ENCODE measurements at places on chromosomes 12 and 14. TPM values are rescaled to one million over a fixed set of nuclear protein-coding genes. Genes with fewer than 3 reads are reported as not detected.

DNA sequence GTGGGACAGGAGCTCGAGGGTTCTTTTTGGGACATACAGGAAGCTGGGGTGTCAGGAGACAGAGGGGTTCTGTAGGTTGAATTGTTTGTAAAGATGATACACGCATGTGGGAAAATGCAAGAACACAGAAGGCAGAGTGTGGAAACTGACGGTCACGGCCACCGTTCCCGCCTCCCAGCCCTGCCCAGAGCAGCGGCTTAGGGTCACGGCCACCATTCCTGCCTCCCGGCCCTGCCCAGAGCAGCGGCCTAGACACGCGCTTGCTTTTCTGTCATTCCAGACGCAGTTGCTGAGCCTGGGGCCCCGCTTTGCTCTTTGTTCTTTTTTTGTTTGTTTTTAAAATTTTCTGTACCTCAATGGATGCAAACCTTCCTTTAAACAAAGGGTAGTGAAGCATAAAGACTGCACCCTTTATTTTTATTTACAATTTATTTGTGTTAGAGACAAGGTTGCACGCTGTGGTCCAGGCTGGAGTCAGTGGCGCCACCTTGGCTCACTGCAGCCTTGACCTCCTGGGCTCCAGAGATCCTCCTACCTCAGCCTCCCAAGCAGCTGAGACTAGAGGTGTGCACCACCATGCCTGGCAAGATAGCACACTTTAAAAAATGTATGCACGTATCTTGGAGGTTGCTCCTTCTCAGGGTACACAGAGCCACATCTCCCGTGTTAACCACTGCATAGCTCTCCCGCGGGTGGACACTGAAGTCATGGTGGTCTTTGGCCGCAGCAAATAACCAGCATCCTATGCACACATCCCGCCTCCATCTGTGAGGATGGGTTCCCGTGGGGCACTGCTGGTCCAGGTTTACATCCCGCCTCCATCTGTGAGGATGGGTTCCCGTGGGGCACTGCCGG is 142.3 kb downstream of the ADGRD1 start:
- DNase-seq = peak; percentile 43

- no peak for DNase-seq
Measured at GRCh38 chr12:104750061-104750460, 208.0 kb downstream of the SLC41A2 start.

GRCh38 chr12:32535288-32535999 is 136.1 kb downstream of the FGD4 start:
- peak; percentile 75 for DNase-seq

DNA sequence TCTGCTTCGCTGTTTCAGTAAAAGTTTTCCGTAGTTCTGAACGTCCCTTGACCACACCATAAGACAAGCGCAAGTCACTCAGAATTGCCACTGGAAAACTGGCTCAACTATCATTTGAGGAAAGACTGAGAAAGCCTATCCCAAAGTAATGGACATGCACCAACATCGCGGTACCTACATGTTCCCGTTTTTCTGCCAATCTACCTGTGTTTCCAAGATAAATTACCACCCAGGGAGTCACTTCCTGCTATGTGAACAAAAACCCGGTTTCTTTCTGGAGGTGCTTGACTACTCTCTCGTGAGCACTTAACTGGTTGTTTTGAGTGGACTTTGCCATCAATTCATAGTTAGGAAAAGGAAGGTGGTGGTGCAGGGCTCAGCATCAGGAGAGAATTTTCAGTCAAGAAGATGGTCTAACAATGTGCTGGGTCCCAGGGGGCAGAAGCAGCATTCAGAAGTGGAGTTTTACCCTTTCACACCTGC is 1.4 kb downstream of the EGLN3 start:
- DNase-seq = no peak

DNA sequence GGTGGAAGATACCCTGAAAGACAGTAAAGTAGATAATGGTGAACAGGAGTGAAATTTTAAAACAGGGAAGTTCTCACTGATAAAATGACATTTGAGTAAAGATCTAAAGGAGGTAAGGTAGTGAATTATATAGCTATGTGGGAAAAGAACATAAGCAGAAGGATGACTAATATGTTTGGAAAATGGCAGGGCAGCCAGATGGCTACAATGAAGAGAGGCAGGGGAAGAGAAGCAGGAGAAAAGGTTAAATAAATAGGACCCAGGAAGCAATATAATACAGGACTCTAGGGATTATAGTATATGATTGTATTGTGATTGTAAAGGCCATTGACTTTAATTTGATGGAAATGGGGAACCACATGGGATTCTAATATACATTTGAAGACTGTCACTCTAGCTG is 33.0 kb downstream of the SCFD1 start:
- DNase-seq = no peak

DNA sequence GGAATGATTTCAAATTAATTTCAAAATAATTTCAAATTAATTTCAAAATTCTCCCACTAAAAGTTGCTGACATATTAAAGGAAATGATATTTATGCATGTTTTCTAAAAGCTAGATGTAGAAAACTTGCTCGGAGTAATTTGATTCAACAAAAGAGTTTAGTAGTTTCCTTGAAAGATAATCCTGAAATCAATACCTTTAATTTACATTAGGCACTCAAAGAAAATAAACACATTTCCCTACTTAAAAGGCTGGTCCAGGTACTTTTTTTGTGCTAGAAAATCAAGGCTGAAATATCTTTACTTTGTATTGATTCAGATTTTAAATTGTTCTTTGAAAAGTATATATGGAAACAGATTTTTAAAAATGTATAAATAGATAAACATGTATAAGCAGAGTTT is 370.5 kb downstream of the RAD51B start:
- DNase-seq = no peak

- no peak for DNase-seq
Measured at GRCh38 chr12:105204916-105205315, 31.1 kb downstream of the APPL2 start.

- DNase-seq = no peak
Measured at GRCh38 chr12:131607658-131608447, 103.0 kb upstream of the SFSWAP start.

DNA sequence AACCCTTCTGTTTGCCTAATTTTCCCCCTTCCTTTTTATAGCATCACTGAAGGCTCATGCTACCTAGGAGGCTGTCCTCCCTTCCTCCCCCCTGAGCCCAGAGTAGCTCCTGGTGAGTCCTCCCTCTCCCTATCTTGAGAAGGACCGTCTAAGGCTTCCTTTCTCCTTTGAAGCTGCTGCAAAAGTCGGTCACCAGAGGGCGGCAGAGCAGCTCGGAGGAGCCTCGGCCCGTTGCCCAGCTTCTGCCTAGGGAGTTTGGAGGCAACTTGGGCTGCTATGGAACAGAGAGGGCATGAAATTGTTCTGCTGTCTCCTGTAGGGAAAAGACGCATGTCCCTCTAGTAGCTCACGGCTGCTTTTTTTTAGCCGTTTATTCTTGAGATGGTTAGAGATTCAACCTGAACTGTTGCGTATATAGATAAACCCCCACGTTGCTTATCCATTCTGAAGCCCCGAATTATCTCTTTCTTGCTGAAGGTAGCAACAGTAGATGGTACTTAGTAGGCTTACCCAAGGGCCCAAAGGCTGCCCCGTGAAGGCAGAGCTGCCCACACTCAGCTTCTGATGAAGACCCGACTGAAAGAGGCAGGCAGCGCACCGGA is 5.7 kb downstream of the WNT5B start:
- peak; percentile 80 for DNase-seq

GRCh38 chr14:40616579-40616978 is 990.1 kb upstream of the LRFN5 start:
- DNase-seq = no peak

DNA sequence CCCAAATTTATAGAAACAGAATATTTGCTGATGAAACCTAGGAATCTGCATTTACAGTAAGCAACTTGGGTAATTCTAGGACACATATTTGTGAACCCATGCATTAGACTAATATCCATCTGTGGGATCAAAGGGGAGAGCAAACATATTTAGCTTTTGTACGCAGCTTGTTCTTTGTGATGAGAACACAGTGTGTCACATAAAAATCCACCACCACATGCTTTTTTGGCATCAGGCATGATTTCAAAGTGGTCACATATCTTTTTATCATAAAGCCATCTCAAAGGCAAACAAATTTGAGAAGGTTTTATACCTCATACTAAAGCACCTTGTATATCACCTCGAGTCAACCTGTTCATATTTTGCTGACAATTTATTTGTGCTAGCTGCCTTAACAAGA is 15.7 kb downstream of the DNAL1 start:
- no peak for DNase-seq

GRCh38 chr14:92464156-92464555 is 49.4 kb upstream of the RIN3 start:
- DNase-seq = no peak

GRCh38 chr12:93743999-93744689 is 67.0 kb downstream of the CRADD start:
- DNase-seq = no peak

The CCDC197 gene
- not detected for total RNA-seq

The GRIP1 gene
- total RNA-seq = 319 TPM

The TAS2R31 gene
- 8.3 TPM for total RNA-seq

The C14orf180 gene
- 3.9 TPM for total RNA-seq

The TMEM233 gene
- total RNA-seq = not detected

The OR10P1 gene
- not detected for total RNA-seq
